HCT116 (cell line): ENCODE measurements at places on chromosomes 2 and 18.

DNA sequence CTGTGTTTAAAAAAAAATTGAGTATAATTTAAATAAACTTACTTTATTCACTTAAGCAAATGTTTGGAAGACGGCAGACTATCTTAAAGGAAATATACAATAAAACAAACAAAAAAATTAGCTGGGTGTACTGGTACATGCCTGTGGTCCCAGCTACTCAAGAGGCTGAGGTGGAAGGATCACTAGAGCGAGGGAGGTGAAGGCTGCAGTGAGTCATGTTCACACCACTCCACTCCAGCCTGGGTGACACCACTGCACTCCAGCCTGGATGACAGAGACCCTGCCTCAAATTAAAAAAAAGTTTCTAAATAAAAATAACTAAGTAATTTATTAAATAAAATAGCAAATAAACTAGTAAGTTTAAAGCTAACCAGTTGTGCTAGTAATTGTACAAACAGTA lies 7.5 kb downstream of the PUM2 start:
- no peak for DNase-seq

- DNase-seq = no peak
Measured at GRCh38 chr2:15363734-15364133, 197.4 kb downstream of the NBAS start.

DNA sequence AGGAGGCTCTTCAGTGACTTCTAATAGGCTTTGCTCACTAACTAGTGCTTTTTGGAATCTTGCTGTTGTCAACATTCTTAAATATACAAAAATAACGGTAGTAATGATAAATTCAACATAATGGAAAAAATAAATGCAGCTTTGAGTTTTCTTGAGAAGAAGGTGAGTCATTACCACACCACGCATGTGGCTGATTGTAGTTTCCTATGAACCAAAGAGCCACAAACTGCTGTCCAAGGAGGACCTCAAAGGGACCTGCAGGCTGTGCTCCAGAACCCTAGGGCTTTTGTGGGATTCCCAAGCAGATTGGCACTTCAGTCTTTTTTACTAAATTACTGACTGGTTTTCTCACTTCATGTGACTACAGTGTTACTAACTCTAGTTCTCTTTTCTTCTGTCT lies 66.7 kb downstream of the TPGS2 start:
- no peak for DNase-seq

DNA sequence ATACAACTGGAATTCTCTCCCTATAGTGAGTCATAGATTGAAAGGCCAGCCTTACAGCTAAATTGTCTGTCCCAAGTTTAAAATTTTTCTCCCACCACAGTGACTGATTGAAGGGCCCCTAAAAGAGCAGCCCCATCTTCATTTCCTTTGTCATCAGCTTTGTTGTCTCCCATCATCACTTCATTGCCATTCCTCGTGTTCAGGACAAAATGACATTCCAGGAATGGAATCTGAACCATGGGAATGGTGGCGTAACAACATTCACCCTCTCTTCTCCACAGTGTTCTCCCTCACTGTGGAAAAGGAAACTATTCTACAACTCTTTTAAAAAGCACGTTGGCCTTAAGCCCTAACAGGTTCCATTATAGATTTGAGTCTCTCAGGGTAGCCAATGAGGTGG lies 52.1 kb downstream of the PSTPIP2 start:
- no peak for DNase-seq

DNA sequence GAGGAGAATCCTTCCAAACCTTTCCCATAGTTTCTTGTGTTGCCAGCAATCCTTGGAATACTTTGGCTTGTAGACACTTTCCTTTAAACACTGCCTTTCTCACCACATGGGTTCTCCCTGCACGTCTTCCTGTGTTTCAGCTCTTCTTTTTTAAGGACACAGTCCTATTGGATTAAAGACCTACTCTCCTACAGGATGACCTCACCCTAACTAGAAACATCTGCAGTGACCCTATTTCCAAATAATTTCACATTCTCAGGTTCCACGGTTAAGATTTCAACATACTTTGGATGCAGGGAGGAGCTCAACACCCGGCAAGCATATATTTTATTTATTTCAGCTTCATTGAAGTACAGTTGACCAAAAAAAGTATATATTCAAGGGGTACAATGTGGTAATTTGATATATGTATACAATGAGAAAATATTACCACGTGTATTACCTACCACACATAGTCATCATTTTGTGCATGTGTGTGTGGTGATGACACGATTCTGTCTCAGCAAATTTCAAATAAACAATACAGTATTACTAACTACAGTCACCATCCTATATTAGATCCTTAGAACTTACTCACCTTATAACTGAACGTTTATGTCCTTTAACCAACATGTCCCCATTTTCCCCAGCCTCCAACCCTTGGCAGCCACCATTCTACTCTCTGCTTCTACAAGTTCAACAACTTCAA lies 745.0 kb downstream of the CBLN2 start:
- no peak for DNase-seq

- no peak for DNase-seq
Measured at GRCh38 chr18:33735428-33735827, 157.4 kb downstream of the ASXL3 start.

DNA sequence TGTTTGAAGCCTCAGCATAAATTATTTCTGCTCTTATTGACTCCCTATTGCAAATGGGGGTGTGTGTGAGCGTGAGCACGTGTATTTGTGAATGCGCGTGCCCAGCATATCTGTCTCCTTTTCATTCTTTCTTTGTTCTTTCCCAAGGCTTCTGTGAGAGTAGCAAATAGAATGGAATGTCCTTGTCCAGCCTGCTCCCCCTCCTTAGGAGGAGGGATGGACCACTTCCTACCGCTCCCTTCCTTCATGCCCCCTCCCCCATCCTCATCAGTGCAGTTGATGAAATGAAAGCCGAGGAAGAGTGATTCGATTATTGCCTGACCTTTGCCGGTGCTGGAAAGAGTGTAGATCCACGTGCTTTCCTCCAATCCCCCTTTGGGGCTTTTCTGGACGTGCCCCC lies 102.0 kb downstream of the CPO start:
- DNase-seq = no peak

- DNase-seq = no peak
Measured at GRCh38 chr2:235300368-235301201, 193.3 kb upstream of the AGAP1 start.
